ENCODE measurements at places on chromosomes 4 and X.

DNA sequence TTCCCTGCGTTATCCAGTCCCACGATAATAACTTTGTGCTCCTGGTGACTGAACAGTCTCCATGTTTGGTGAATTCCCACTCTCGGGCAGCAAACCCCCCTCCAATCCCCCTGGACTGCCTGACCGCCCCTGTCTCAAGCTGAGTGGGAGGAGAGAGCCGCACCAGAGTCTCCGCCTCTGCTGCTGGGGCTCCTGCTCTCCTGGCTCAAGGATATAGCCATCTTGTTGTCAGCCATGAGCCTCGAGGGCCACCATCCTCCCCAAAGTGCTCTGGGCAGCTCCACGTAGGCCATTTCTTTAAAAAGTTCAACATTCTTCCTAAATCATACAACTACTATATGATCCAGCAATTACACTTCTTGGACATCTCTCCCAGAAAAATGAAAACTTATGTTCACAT, 49.3 kb upstream of the PGRMC1 start:
- DNase-seq = no peak

DNA sequence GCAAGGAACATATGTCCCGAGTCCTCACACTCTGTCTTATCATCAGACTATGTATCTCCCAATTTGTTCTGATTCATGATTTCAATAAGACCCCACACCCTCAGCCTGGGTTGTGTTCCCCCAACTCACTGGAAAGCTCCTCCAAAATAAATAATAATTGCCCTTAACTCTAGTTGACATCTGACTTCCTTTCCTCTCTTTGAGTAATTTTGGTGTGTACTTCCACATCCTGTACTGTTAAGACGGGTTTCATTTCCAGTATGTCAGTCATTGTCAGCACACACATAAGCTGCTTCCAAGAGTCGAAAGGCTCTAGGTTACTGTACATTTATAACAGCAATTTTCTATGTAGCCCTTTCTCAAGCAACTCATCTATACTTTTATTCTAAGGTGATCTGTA, 52.2 kb upstream of the C1QTNF7 start:
- DNase-seq = no peak

- DNase-seq = no peak
Measured at GRCh38 chr4:98502031-98502430, 156.4 kb downstream of the TSPAN5 start.

DNA sequence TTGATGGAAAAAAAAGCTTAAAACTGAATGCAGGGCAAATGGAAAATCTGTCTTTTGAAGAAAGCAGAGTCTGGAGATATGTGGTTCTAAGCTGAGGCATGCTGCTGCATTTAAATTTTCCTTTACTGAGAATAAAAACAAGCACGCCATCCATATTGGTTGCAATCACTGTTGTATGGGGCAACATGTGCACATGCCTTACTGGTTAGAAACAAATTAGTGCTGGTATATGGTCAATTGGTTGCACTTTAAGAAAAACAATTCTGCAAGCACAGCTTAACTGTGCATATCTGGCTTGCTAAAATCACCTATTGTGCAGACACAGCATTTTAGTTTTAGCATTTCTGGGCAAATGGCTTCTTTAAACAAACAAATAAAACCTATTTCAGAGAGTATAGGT, 239.1 kb downstream of the NDST4 start:
- DNase-seq = no peak

GRCh38 chr4:65344278-65344825, 325.9 kb downstream of the EPHA5 start:
- no peak for DNase-seq

- no peak for DNase-seq
Measured at GRCh38 chr4:57274082-57274481, 163.9 kb upstream of the IGFBP7 start.

DNA sequence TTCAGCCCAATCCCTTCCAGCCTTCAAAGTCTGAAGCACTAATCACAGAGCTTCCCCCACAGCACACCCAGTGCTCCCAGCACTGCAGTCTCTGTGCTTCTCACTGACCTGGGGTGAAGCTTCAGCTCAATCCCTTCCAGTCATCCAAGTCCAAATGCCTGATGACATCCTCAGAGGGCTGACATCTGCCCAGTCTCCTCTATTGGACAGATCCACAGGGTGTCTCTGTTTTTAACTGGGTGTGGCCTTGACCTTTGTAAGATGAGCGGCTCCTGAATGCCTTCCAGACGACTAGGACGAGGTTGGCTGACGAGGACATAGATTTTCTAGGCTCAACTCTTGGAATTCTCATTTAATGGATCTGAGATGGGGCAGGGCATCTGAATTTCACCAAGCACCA, 7.6 kb upstream of the SLC2A9 start:
- DNase-seq = no peak

Measured in left kidney (tissue), 8 donors.